ENCODE measurements at places on chromosomes 7 and 10. TPM values are rescaled to one million over a fixed set of nuclear protein-coding genes. Genes with fewer than 3 reads are reported as not detected.
A peak's percentile ranks its signal among the peaks of the same experiment; 100 is the strongest.

The PIP gene
- not detected for polyA plus RNA-seq

The MMRN2 gene
- 32.5 TPM for polyA plus RNA-seq

The SH2D4B gene
- polyA plus RNA-seq = 0.18 TPM

The CDK13 gene
- polyA plus RNA-seq = 52.1 TPM

The TRIM74 gene
- polyA plus RNA-seq = 1.8 TPM

- no peak for DNase-seq
Measured at GRCh38 chr10:35004651-35005050, 85.5 kb downstream of the CUL2 start.

DNA sequence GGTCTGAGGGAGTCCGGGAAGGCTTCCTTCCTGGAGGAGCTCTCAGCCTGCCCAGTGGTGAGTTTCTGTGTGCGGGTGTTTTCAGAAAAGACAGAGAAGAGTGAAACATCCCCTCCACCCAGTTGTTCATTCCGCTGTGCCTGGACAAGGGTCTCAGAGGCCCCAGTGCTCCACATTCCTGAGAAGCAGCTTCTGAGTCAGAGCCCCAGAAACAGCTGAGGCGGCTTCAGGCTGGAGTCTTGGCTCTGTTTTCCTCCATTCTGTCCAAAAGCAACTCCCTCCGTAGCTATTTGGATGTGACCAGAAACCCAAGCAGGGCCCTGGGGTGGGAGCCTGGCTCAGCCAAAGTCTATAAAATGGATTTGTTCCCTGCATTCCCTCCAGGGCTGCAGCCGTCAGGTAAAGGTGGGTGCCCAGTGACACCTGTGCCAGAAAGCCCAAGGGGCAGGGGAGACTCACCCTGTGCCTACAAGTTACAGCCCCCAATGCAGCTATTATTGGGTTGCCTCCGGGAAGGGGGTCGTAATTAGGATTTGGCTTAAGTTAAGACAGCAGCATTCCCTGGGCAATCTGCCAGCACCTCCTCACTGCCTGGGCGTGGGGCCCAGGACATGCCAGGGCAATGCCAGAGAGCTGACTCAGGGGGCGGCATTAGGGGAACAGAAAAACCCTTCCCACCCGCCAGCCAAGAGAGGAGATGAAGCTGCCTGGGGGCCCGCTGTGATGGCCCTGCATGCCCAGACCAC, 13.1 kb upstream of the CAMK2G start:
- DNase-seq = peak; percentile 67

DNA sequence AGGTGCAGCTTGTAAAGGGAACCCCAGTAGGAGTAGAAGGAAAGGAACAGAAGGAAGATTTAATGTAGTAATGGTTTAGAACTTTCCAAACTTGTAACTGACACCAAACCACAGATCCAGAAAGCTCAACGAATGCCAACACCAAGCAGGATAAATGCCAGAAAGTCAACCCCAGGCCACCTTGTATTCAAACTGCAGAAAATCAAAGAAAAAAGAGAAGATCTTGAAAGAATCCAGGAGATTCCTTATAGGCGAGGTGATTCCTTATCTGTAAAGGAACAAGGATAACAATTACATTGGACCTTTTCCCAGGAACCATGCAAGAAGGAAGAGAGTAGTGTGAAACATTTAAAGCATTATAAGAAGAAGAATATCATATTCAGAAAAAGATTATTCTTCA, 93.6 kb downstream of the NKX6-2 start:
- DNase-seq = no peak

DNA sequence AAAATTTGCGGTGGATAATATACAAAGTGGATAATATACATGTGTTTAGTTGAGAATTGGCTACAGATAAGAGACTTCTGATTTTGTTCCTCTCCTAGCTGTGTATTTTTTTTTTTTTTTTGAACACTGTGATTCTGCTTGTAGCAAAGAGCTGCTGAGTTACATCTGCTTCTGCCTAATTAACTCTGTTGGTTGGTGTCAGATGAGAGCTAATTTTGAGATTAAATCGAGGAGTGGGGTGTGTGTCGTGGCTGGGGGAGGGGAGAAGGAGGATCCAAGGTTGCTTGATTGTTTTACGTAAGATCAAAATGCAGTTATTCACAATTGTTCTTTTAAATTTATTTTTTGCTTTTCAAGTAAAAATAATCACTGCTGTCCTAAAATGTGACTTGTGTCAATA, 11.3 kb downstream of the KAT6B start:
- DNase-seq = no peak

GRCh38 chr10:97013568-97013967, 172.2 kb downstream of the SLIT1 start:
- no peak for DNase-seq

- DNase-seq = no peak
Measured at GRCh38 chr10:42867571-42867970, 85.0 kb downstream of the BMS1 start.

GRCh38 chr10:79561257-79561656, 1.1 kb upstream of the SFTPA2 start:
- no peak for DNase-seq

DNA sequence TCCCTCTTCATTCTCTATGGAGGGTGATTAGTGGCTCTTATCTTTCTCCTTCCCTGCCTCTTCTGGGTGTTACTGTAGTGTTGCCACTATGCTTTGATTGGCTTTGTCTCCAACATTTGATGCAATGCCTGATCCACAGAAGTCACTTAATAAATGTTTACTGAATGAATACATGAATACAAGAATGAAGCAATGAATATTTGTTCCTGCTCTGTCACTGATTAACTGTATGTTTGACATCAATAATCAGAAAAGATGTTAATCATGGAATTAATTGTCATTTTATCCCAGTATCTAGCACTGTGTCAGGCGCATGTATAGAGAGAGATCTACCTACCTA, 4.3 kb downstream of the ANK3 start:
- DNase-seq = no peak

DNA sequence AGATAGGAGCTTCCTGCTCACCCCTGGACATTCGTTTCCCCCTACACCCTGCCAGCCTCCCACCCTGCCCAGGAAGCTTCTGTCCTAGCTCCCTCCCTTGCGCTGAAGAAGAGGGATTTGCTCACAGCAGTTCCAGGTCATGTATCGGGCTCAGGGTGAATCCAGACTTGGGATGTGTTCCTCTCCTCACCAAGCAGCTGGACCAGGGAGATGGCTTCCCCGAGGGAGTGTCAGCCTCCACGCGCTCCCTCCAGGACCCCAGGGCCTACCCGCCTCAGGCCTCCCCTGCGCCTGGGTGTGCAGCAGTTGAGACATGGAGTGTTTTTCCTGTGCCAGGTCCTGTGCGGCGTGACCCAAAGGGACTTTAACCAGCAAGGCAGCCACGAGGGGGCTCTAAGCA, 435.6 kb upstream of the FOXK1 start:
- DNase-seq = no peak

- DNase-seq = no peak
Measured at GRCh38 chr10:8334631-8335030, 280.1 kb downstream of the GATA3 start.

DNA sequence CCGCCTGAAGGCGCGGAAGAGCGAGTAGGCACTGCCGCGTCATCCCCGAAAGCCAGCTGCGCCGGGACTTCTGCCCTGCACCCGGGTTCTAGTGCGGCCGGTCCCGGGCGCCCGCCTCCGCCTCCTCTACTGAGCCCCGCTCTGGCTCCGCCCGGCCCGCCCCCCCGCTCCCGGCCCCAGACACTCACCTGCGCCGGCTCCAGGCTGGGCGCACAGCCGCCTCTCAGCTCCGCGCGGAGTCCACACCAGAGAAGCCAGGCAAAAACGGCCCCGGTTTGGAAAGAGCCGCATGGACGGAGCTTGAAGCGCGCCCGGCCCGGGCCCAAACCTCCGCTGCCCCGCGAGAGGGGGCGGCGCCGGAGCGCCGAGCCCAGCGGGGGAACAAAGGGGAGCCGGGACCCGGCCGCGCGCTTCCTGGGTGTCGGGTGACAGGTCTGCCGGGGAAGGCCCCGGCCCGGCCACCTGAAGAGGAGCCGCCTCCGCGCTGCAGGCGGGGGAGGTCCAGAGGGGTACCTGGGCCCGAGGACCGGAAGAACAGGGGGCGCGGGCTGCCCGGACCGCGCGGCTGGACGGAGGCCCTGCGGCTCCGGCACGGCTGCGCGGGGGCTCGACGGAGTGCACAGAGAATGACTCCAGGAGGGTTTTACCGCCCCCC, 168.2 kb downstream of the NRF1 start:
- peak; percentile 64 for DNase-seq

DNA sequence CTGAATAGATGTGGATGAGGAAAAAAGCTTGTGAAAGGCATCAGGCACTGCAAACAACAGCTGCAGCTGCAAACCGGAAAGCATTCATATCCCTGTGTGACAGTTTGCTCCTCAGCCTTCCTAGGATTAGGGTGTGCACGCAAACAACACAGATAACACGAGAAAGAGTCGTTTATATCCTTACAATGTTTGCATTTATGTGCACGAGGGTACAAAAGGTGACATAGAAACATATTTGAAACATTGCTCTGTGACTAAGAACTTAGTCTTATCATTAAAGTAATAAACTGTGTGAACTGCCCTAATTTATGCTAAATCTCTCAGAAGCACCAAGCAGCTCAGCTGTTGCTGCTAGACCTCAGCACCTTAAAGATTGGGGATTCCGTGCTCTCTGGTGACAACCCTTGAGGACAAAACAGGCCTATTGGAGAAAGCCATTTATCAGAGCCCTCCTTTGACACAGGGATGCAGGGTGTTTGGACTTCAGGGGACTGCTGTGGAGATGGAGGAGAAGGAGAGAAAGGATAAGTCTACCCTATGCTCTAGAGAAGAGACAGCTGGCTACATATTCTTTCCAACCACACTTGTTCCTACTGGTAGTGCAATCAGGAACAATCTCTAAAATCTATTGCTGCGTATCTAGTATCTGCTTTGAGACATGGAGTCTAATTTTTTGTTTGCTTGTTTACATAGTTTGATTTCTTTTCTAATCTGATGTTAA, 176.2 kb downstream of the GNAT3 start:
- no peak for DNase-seq

DNA sequence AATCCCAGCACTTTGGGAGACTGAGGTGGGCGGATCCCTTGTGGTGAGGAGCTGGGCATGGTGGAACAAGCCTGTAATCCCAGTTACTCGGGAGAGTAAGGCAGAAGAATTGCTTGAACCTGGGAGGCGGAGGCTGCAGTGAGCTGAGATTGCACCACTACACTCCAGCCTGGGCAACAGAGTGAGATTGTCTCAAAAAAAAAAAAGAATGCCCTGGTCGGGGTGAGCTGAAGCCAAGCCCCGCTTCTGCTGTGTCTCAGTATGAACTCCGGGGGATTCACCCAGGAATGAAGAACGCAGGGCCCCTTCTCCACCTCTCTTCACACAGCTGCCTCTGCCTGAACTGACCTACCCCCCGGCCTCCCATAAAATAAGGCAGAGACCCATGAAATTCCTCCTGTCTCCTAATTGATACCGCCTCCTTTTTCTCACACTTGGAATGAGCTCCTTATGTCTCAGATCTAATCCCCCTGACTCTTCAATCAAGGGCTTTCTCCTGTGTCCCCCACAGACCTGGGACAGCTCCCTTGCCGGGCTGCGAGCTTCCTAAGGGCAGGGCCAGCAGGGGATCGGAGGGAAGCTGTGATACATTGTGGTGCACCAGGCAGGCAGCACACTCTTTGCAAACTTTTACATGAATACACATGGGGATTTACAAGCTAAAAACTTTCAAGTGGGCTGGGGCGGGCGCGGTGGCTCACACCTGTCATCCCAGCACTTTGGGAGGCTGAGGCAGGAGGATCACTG, 911 bp upstream of the ZP3 start:
- no peak for DNase-seq

DNA sequence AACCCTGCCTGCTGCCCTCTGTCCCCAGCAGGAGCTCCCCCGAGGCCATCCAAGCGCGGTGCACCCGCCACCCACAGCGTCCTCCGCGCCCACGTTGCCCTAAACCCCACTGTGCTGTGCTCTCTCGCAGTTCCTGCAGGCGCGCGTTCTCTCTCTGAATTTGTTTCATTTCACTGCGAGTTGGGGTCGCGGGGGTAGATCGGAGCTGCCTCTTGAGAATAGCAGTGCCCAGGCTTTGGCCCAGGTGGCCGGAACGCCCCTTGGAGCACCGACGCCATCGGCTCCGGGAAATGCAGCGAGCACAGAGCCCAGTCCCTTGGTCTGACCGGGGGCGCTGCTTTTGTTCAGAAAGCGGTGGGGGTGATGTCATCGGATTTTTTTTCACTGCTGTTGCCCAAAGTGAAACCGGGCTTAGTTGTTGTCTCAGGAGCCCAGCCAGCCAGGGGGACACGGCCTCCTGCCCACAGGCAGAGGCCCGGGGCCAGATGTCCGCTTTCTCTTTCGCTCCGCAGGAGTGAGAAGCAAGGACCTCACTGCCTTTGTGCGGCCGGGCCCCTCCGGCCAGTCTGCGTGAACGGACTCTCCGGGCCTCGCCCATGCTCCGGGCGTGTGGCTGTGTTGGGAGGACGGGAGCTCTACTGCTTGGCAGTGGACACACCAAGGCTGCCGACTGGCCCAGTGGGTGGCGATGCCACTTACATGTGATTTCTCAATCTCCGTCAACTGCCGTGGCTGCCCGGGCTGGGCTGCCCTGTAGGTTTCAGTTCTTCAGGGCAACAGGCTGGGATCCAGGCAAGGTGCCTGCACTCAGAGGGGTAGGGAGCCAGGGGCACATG, 43.1 kb downstream of the FOXK1 start:
- DNase-seq = peak; percentile 81

GRCh38 chr7:36171503-36171902, 18.4 kb downstream of the EEPD1 start:
- no peak for DNase-seq

GRCh38 chr10:71691405-71691804, 28.2 kb downstream of the C10orf105 start:
- no peak for DNase-seq

DNA sequence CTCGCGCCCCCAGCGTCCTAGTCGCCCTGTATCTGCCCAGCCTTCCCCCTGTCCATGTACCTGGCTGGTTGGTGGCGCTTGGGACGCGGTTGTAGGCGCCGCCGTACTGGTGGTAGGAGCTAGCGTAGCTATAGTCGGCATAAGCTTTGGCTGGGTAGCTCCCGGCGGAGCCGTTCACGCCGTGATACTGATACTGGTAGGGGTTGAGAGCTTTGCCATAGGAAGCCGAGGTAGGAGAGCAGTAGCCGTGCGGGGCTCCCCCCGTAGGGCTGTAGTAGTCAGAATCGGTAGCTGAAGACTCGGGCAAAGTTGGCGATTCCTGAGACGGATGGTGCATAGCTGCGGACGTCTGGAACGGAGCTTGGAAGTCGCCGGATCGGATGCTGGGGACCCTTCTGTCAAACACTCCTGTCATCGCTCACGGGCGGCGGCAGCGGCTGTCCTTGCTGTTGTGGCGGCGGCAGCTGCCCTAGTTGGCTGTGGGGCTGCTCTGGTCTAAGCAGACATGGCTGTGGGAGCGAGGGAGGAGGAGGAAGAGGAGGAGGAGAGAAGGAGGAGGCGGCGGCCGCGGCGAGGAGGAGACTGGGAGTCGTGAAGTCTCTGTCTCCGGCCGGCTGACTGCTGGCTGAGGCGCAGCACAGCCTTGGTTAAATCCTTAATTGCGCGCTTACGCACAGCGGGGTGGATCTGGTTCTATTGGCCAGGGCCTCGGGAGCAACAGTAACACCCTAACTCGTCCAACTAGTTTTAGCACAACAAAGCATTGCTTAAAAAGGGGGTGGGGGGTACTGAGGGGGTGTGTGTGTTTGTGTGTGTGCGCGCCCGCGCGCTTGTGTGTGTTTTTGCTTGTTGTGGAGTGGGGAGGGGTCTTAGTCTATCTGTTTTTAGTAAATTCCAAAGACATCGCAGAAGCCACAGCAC, at the start of gene DLX5:
Gene DLX5 (minus strand): TSS at position 623 of the 921 bp plus-strand sequence. CDS start 208 bp downstream, at position 415.
- DNase-seq = peak; percentile 79

GRCh38 chr7:21131897-21132296, 296.0 kb upstream of the SP4 start:
- no peak for DNase-seq

- peak; percentile 51 for DNase-seq
Measured at GRCh38 chr10:91887272-91888076, 21.8 kb downstream of the FGFBP3 start.

- no peak for DNase-seq
Measured at GRCh38 chr10:27030060-27030459, 70.2 kb downstream of the ANKRD26 start.

Data from right lung (tissue), 10 donors.